ENCODE measurements at places on chromosomes 6 and 20.
A peak's percentile ranks its signal among the peaks of the same experiment; 100 is the strongest.

DNA sequence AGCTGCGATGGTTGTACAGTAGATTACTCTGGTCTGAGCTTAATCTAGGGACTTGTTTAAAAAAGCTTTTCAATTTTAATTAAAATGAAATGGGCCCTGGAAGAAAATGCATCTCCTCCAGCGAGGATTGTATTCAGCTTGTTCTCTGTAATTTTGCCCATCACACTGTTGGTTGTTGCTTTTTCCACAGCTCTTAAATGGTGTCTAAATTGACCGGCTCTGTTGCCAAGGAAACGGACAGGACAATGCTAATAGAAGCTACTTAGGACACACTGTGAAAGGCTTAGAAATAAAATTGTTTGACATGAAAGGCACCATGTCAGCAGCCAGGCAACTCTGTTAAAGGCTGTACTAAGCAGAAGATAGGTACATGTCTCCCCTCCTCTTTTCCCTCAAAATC lies 116.7 kb upstream of the NRSN1 start:
- DNase-seq = peak; percentile 84

DNA sequence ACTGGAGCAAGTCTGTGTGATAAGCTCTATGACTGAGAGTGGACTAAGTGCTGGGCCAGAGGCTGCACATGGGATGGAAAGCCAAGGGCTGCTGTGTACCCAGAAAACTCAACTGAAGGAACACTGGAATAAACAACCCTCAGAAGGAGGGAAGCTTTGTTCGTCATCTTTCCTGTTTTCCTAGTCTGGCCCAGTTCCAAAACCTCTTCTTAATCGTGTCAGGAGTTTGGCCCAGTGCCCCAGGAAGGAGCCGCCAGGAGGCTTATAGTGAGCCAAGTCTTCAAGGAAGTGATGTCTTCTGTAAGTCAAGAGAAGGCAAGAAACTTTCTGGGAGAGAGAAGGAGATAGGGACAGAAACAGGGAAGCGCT lies 23.3 kb upstream of the TOP1 start:
- no peak for DNase-seq

- DNase-seq = no peak
These were observed 41.0 kb downstream of the AKIRIN2 start for GRCh38 chr6:87661016-87661415.

DNA sequence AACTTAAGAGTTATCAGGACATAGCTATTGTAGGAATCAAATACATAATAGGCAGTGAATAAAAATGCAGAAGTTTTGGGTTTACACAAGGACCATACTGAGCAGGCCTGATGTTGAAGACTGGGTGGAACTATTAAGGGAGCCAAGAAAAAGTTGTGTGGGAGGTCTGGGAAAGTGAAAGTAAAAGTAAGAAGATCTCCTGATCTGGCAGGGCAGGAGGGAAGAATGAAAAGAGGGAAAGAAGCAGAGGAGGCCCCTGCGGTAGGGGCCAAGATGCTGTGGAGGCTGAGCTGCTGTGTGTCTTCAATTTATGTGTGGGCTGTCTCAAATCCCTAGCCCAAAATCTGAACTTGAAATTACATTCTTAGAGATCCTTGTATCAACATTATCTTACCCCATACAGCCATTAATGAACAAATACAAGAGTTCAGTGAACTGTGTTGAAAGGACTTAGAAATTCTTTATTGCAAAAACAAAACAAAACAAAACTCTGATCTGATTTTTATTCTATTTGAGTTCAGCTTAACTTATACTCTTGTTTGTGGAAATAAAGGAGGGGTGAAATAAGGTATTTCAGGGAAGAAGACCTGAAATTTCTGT lies 1183.8 kb downstream of the HACE1 start:
- DNase-seq = no peak

DNA sequence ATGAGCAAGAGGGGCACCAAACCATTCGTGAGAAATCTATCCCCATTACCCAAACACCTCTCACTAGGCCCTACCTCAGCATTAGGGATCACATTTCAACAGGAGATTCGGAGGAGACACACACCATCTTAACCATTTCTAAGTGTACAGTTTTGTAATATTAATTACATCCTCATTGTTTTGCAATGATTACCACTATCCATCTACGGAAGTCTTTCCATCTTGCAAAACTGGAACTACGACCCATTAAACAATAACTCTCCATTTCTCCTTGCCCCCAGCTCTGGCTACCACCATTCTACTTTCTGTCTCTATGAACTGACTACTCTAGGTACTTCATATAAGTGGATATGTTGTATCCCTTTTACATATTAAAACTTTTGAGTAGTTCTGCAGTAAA lies 20.1 kb downstream of the ACOT13 start:
- DNase-seq = no peak

DNA sequence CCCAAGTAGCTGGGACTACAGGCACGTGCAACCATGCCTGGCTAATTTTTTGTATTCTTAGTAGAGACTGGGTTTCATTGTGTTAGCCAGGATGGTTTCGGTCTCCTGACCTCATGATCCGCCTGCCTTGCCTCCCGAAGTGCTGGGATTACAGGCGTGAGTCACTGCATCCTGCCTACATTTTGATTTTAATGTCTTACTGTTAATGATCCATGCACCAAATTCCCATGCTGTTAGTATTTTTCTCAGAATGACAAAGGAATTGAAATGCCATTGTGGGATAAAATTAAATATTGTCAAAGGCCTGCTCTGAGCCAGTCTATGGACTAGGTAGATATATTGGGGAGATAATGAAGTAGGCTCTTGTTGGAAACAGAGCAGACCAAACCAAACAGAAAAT lies 28.2 kb downstream of the CBFA2T2 start:
- DNase-seq = no peak

GRCh38 chr20:46308258-46309157 lies at the start of gene CDH22:
TSS of gene CDH22 (minus strand) at chr20:46308498. CDS start at chr20:46251294, 57,204 bp downstream.
- peak; percentile 51 for DNase-seq
